Stimulated activated CD4-positive, alpha-beta T cell treated with anti-CD3 and anti-CD28 coated beads, Interleukin-12 subunit alpha, Interleukin-12 subunit beta, amount 100 ng/mL, for 4 hours (primary cell): ENCODE measurements at places on chromosomes 5 and 9.

- no peak for DNase-seq
These were observed 181.6 kb downstream of the TRIM36 start for GRCh38 chr5:114988096-114988495.

DNA sequence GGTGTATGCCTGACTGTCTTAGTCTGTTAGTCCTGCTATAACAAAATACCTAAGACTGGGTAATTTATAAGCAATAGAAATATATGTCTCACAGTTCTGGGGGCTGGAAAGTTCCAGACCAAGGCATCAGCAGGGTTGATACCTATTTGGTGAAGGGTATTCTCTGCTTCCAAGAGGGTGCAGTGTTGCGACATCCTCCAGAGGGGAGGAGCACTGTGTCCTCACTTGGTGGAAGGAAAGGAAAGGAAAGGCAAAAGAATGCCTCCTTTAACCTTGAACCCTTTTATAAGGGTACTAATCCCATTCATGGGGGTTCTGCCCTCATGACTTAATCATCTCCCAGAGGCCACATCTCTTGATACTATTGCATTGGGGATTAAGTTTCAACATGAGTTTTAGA, 42.0 kb upstream of the SLC24A2 start:
- no peak for DNase-seq

DNA sequence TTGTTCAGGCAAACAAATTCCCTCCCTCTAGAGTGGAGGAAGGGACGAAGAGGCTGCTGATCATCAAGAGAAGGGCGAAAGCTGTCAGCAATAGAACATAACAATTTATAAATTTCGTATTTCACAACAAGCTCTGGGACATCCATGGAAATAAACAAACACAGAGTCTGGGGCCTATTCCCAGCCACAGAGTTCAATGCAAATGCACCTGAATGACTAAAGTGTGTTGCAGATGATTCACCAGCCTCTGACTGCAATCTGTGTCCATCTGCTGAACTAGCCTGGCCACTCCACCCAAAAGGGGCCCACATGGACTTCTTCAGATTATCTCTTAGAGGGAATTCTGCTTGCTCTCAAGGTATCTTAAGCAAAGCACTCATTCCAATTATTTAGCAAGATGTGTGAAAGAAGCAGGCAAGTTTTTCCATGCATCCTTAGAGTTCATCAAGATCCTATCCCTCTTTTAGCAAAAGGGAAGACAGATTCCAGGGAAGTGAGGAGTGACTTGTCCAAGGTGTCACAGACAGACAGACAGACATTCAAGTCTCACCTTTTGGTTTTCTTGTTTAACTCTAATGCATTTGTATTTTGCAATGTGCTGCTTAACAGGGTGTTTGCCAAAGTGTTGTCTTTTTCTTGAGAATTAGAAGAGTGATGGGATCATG, 307.8 kb upstream of the PAPPA start:
- no peak for DNase-seq

DNA sequence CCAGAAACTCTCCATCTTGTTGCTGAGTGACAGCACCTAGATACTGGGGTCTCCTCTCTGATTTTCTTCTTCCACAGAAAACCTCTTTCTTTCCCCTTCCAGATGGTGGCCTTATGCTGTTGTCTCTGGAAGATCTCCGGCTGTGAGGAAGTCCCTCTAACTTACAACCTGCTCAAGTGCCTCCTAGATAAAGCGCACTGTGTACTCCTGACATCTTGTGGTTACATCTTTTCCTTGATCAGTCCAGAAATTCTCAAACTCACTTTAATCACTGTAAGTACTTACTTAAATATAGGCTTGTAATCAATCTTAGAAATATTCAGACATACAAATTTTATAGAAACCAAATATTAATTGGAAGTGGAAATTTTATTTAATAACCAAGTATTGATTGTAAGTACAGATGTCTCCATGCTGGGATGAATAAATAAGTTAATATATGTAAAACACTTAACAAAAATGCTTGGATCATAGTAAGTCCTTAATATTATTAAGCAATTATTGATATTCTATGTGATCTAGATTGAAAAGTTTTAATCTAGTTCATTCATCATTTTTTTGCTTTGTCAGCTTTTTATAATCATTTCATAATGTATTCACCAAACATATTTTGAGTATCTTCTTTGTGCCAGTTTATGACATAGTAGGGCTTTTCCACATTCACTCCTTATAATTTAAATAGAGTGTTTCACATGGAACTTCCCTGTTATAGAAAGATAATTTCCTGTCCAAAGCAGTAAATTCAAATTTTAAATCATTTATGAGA, 1381.4 kb upstream of the CDH6 start:
- DNase-seq: no peak

DNA sequence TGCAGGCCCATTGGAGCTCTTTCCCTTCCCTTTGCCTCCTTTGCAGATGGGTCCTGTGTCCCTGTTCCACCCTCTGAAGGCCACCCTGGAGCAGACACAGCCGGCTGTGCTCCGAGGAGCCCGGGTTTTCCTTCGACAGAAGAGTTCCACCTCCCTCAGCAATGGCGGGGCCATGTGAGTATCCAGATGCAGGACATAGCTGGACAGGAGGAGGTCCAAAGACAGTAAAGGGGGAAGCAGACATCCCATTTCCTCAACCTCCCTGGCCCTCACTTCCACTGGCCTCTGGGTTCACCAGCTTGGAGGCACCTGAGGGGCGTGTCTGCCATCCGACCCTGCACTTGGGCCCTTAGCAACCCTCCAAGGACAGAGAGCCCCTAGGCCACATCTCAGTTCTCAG, 237.9 kb downstream of the CACNA1B start:
- no peak for DNase-seq

- no peak for DNase-seq
These were observed 42.9 kb upstream of the ERBIN start for GRCh38 chr5:65883461-65883860.

DNA sequence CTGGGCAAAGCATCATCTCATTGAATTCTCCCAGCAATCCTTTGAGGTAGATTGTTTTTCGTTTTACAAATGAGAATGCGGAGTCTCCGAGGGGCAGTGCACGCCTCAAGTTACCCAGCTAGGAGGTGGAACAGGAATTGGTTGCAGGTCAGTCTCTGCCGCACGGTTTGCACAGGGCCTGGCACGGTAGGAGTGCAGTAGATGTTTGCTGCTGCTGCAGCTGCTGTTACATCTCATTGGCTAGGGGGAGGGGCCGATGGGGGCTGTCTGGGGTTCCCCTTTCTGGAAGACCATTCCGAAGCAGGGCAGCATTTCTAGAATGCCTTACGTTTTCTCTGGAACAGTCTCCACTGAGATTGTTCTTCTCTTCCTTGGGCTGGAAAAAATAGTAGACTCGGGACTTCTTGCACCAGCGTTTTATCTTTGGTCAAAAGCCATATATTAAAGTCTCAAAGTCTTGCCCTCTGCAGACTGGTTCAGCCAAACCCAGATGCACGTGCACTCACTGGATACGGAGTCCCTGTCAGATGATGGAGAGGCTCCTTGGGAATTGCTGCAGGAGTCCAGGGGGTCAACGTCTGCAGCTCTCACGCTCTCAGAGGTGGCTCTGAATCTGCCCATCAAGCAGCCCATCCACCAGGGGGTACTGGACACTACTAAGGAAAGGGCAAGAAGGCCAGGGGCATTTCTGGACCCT, 1.2 kb downstream of the USP20 start:
- peak; percentile 43 for DNase-seq

- DNase-seq: no peak
These were observed 27.3 kb downstream of the PPARGC1B start for GRCh38 chr5:149757197-149757947.

DNA sequence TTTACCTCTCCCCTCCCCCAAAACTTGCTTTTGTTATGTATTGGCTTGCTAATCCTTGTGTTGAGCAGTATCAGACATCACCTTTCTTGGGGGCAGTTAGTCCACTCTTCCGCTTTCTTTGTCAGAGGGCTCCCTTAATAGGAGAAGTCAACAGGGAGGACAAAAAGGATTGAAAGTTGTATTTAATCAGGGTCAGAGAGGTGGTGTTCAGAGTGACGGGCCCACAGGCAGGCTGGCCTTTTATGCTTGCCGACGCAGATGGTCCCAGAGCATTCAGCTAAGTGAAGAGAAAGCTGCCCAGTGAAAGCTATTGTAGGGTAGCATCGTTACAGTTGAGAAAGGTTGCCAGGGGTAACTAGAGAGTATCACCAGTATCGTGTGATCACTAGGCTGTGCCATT, 131.1 kb downstream of the ZCCHC7 start:
- DNase-seq: no peak

DNA sequence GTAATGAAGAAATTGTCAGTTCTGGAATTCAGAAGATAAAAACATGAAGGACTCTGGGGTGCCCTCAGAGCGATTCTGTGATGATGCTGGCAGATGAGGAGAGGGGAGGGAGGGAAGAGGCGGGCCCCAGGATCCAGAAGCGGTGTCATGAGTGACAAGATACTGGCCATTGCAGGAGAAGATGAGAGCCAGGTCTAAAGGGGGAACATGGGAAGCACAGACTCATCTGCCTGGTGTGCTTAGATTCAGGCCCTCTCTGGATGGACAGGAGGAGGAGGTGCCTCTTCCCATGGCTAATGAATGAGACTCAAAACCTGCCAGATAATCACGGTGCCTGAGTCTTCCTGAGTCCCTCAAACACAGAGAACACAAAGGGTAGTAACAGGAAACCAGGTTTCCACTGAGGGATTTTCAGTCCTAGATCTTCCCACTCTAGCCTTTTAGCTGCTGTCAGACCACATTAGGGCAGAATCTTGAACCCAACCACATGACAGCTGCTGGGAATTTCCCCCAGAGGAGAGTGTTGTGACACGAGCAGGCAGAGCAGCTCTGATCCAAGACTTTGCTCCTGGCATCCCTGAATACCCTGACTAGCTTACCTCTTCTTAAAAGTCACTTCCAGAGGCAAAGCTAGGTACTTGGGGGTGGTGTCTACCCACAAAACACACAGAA, 28.2 kb upstream of the HSPA9 start:
- DNase-seq: no peak

GRCh38 chr5:157562111-157562581, 13.4 kb downstream of the ADAM19 start:
- no peak for DNase-seq

DNA sequence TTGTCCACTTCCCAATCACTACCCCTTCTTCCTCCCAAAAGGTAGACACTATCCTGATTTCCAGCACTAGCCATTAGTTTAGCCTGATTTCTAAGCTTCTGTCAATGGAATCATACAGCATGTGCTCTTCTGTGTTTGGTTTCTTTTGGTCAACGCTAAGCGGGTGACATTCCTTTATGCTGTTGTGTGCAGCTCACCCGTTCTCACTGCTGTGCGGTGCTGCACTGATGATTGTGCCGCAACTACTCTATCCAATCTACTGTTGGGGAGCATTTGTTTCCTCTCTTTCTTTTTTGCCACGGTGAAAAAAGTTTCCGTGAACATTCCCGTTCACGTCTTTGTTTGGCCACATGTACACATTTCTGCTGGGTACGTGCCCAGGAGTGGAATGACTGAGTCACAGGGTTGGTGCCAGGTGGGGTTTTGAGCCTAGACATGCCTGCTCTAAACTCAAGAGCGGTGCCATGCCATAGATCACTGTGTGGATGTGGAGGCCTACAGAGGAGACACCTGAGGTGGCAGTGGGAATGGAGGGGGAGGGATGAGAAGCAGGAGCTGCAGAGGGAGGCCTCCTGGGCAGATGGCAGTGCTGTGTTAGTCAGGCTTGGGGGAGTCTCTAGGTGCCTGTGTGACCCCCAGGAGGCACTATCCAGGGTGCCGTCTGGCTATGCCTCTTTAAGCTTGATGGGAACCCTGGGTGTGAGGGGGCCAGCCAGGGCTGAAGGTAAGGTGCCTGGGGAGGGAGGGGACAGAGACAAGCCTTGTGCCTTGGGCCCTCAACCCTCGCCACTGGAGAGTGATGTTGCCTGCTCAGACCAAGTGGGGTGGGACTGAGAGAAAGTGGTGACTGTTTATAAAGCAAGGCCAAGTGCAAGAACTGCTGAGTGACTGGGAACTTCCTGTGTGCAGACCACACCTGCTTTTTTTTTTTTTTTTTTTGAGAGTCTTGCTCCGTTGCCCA, 11.4 kb upstream of the ANKRD33B start:
- no peak for DNase-seq

- DNase-seq: no peak
These were observed 129.9 kb downstream of the SGCD start for GRCh38 chr5:156456857-156457256.

DNA sequence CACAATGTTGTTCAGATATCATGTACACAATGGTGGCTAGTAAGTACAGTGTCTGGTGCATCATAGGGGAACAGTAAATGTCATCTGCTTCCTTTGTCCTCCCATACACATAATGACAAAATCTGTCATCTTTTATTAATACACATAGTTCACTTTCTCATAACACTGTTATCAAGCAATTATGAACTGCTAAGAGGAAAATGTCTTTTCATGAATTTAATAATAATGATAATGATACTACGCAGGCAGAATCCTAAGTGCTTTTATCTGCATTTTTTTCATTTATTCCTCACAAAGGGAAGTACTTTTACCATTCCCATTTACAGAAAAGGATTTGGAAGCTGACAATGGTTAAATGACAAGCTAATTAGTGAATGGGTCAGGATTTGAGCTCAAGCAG, 35.7 kb downstream of the DPYSL3 start:
- DNase-seq: no peak

- DNase-seq: no peak
These were observed 35.1 kb upstream of the ADRB2 start for GRCh38 chr5:148791334-148791667.

DNA sequence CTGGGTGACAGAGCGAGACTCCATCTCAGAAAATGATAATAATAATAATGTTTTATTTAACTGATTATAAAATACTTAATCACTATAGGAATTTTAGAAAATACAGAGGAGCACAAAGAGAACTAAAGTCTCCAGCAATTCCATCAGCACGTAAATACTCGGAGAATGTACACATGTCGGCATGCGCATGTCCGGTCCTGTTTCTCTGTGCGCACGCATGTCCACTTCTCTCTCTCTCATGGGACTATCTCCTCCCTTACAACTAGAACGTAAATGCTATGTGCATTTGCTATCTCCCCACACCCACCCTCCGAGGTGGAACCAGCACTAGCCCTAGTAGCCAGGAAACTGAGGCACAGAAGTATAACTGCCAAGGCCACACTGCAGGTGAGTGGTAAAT, 19.0 kb downstream of the CCNJL start:
- no peak for DNase-seq

- no peak for DNase-seq
These were observed 53.2 kb upstream of the UBTD2 start for GRCh38 chr5:172336676-172337285.
